Stimulated activated CD4-positive, alpha-beta T cell treated with anti-CD3 and anti-CD28 coated beads, TNF-alpha, amount 100 ng/mL, for 24 hours (primary cell): ENCODE measurements at places on chromosomes 5 and 9.

DNA sequence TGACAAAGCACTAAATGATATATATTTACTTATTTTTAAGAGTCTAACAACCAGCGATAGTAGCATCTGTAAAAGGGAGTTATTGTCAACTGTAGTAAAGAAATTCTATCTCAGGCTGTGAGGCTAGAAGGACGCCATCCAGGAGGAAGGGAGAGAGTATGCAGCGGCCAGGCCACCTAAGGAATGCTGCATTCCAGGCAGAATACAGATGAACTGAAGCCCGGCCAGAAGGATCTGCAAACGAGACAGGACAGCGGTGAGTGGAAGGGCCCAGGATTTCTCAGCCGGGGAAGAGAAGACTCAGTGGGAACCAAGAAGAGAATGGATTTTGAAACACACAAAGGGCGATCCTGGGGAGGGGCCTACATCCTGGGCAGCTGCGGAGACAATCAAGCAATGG lies 7.4 kb downstream of the RETREG1 start:
- DNase-seq: no peak

DNA sequence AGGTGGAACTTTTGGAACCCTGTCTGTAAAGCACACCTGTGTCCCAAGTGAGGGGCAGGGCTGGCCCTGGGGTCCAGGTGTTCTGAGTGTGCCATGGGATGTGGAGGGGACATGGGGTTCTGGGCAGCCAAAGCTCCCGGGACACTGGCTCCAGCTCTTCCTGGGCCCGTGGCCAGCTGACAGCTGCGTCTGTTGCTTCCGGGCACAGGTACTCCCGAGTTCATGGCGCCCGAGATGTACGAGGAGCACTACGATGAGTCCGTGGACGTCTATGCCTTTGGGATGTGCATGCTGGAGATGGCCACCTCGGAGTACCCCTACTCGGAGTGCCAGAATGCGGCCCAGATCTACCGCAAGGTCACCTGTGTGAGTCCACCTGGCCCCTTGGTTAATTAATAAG lies 50.7 kb downstream of the WNK2 start:
- DNase-seq: no peak

GRCh38 chr5:98217138-98217537 lies 556.3 kb upstream of the RGMB start:
- DNase-seq: no peak

DNA sequence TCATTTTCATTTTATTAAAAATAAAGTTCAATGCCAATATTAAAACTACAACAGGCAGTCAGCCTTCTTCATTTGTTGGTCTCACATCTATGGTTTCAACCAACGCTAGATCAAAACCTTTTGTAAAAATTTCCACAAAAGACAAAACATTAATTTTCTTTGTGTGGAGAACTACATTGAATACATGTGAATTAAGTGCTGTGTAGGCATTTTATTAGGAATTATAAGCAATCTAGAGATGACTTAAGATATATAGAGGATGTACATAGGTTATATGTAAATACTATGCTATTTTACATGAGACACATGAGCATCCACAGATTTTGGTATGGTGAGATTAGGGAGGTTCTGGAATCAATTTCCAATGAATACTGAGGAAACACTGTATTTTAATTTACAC lies 94.2 kb downstream of the CYLC2 start:
- DNase-seq: no peak

DNA sequence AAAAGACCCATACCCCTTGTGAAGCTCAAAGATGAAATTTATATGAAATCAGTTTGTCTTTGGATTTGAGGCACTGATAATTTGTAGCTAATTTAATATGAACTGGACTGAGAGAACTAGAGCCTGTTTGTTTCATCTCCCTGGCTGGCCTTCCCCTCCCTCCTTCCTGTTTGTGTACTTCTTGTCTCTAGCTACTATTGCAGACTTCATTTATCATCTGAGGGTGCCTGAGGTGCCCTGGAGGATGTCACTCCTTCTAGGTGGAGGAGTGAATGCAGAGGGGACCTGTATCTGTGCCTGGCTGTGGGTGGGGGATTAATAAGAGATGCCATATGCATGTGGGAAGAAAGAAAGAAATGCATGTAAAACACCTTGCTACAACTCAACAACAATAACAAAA lies 22.2 kb upstream of the GNPDA1 start:
- no peak for DNase-seq

DNA sequence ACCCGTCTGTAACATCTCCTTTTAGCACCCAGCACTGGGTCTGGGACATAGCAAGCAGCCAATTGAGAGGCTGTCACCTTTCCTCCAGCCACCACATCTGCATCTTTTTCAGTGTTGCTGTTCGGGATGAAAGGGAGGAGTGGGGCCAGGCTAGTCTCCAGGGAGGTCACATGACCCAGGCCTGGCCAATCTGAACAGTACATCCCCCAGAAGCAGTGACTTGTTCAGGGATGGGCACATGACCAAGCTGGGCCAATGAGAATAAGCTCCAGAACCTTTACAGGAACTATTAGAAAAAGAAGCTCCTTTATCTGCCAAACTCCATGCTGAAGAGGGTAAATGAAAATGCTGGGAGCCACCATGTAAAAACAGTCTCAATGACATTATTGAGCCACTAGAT lies 359.0 kb downstream of the SLIT3 start:
- DNase-seq: no peak

- DNase-seq: no peak
Observed at GRCh38 chr9:134231330-134231745, 67.0 kb upstream of the RNU6ATAC start.
